Activated CD8-positive, alpha-beta memory T cell treated with anti-CD3 and anti-CD28 coated beads for 48 hours (primary cell): ENCODE measurements at places on chromosomes 1 and 21.

- DNase-seq = no peak
These were observed 6.6 kb upstream of the TMEM52 start for GRCh38 chr1:1925437-1926345.

- DNase-seq = no peak
These were observed 6.6 kb upstream of the TP53BP2 start for GRCh38 chr1:223852337-223852736.

DNA sequence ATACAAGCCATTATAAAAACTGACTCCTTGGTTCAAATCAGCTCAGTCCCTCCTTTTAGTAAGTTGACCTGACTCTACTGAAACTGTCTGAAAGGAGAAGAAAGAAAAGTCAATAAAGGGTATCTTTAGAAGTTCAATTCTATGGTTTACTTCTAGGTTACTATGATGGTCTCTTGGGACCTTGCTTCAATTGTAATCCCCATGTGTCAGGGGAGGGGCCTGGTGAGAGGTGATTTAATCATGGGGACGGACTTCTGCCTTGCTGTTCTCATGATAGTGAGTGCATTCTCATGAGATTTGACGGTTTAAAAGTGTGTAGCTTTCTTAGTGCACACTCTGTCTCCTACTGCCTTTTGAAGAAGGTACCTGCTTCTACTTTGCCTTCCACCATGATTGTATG lies 31.7 kb upstream of the FNBP1L start:
- DNase-seq = no peak

DNA sequence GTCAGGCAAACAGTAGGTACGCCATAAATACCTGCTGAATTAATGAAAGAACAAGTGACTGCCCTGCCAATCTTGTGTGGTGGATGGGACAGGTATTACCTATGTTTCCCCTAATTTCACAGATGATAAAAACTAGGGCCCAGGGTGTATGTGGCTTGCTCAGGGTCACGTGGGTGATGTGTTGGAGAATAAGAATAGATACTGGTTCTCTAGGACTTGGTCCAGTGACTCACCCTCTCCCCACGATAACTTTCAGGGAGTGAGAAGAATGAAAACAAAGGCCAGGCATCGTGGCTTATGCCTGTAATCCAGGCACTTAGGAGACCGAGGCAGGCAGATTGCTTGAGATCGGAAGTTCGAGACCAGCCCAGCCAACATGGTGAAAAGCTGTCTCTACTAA lies 26.7 kb downstream of the SLC26A9 start:
- no peak for DNase-seq

GRCh38 chr1:232019026-232019340 lies 392.4 kb downstream of the DISC1 start:
- no peak for DNase-seq

- no peak for DNase-seq
These were observed 68.0 kb downstream of the ADAMTS1 start for GRCh38 chr21:26777166-26777565.

GRCh38 chr1:8989821-8990220 lies 36.4 kb downstream of the SLC2A7 start:
- no peak for DNase-seq

GRCh38 chr21:44737706-44738354 lies 26.5 kb upstream of the TSPEAR start:
- DNase-seq = no peak

DNA sequence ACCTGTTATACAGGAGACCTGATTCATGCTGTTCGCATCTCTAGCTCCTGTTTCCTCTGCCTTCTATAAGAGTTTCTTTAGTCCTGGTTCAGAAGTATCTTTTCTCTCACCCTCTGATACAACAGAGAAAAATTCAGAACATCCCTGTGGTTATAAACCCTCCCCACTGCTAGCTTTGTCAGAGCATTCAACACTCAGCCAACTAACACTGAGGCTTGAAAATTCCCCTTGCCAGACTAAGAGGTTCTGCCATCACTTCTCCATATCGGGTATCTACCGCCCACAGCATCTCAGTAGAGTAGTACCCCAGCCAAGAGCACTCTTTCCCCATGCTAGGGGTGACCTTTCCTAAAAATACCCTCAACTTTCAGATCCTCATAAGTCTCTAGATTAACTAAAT lies 19.6 kb upstream of the PIK3R3 start:
- DNase-seq = no peak

DNA sequence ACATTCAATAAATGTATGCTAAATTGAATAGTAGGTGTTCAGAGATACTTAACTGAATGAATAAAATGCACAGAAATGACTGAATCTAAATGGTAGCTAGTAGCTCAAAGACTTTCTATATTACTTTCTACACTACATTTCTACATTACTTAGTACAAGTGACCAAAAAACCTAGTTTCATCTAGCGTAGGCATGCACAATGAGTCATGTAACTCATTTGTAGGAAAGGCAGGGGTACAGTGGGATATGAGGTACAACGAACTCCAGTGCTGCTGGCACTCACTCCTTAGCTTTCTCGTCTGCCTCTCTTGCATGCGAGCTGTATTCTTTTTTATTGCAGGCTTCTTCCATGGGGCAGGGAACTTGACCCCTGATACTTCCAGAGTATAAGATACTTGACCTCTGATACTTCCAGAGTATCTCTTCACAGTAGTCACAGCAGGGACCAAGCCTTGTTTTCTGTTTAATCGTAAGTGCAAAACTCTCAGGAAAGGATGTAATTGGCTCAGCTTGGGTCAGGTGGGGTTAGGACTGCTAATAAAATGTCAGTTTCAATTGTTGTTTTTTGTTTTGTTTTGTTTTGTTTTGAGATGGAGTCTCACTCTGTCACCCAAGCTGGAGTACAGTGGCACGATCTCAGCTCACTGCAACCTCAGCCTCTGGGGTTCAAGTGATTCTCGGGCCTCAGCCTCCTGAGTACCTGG lies 4.9 kb upstream of the ATP2B4 start:
- no peak for DNase-seq

DNA sequence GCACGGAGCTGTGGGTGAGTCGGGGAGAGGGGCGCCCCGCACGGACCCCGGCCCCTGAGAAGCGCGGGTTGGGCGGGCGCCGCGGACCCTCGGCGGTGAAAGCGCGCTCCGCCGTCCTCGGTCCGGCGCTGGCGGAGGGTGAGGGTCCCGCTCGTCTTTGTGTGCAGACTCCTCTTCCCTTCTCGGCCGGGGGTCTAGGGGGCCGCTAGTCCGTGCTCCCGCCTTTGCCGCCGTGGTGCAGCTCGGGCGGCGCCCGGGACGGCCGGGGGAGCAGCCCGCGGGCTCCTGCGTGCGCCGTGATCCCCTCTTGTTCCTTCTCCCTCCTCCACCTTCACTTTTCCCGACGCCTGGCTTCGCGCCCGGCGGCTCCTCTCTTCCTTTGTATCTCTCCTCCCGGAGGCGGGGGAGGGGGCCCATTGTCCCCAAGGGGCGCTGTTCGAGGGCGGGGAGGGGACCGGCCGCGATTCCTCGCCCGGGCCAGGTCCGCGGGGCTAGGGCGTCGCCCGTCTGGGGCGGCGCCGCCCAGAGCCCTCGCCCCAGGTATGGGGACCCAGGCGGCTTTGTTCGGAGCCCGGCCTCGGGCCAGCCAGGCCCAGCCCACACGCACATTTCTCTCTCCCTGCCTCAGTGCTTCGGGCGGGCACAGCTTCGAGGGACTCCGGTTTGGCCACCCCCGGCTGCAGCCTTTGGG lies 519 bp downstream of the FNBP1L start:
- DNase-seq = no peak

GRCh38 chr1:180964056-180964455 lies 51.4 kb downstream of the KIAA1614 start:
- DNase-seq = no peak

- DNase-seq = no peak
These were observed 1.1 kb downstream of the CALML6 start for GRCh38 chr1:1915911-1916840.

DNA sequence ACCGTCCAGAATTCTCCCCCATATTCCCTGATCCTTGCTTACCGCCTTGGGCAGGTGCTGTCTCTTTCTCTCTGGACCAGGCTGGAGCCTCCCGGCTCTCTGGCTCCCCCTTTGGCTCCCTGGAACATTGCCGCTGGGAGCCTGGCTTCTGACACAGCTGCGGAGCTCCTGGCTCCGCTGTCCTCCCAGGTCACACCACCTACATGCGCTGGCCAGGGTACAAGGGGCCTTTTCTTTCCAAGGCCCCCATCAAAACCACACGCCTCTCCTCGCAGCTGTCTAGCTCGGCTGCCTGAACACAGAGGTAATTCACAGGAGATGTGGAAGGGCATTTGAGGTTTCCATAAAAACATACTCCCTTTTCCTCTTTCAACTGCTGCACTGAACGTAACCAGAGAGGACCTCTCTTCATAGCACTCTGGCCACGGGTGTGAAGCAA lies 7.5 kb upstream of the ZNF648 start:
- DNase-seq = no peak

GRCh38 chr1:115218699-115219098 lies 119.3 kb downstream of the NGF start:
- DNase-seq = no peak

DNA sequence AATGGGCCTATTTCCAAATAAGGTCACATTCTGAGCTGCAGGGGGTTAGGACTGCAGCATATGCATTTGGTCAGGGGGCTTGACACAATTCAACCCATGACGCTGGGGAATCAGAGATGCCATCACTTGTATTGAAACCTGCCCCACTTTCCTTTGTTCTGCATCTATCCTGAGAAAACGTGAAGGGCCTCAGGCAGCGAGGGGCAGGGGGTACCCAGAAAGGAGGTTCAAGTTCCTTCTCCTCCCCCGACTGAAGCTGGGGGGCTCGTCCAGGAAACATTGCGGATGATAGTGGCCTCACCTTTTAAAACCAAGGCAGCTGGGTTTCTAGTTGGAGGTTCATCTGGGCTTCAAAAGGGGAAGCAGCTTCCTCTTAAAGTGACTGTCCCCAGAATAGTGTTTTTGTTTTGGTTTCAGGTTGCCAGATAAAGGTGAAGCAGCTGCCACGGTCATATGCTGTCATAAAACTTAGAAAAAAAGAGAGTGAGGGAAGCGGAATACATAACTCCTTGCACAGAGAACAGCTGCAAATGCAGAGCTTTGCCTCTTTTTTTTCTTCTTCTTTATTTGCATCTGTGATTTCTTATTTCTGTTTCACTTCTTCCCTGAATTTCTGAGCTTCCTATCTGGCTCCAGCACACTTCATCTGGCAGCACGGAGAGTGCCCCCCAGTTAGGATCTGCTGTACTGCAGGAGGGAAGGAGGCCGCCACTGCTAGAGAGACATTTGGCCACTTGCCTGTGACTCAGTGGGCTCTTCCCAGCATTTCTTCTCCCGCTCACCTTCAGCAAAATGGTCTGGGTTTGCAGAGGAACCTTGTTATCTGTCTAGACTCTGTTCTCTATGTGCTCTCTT lies 142.0 kb downstream of the AJAP1 start:
- no peak for DNase-seq

DNA sequence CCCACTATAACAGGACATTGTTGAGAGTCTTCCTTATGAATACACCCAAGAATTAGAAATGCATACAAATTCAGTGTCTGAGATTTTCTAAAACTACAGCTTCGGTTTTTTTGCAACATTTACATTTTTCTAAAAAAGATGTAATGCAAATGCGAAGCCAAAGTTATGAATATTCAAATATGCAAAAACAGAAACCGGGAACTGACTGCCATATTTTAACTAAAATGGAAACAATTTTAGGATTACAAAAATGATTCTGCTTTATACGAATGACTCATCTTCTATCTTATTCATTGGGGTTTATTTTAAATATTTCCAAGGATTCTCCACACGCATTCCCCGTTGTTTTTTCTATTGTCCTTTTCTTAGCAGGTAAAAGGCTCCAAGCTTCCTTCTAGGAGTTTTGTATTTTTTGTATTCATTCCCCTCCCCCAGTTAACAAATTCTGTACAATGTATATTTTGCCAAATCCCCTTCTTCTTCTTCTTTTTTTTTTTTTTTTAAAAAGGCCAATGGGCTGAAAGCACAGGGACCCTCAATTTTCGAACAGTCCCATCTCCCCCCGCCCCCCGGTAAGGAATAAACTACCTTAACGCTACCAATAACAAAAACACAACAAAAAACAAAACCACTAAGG lies 1.0 kb downstream of the ARPC5 start:
- DNase-seq = no peak

DNA sequence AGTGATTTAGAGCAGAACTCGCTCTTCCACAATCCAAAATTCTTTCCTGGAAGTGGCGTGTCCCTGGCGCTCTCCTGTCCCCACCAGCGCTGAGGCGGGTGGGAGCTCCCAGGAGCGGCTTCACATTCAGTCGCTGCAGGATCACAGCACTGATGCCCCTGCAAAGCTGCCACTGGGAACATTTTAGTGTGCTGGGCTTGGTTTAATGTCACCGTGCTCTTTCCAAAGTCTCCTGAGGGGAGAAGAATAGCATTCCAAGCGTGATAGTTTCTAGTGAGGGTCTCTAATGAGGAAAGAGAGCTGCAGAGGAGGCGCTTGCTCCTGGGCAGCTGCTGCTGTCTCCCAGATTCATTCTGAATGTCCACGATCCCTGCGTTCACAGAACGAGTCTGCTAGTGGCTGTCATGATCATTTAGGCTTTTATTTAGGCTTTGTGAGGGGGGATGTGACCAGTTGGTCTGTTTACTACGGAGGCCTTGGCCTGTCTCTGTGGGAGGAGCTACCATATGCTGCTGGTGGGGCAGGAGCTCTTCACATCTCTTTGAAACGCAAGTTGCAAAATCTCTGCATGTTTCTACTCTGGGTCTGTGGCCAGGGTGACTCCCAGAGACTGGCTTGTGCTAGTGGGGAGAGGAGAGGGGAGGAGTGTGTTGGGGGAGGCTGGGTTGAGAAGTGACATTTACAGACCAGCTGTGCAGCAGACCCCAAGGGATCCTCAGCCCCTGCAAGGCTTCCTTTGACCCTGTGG lies 23.4 kb downstream of the OLFML3 start:
- DNase-seq = no peak

DNA sequence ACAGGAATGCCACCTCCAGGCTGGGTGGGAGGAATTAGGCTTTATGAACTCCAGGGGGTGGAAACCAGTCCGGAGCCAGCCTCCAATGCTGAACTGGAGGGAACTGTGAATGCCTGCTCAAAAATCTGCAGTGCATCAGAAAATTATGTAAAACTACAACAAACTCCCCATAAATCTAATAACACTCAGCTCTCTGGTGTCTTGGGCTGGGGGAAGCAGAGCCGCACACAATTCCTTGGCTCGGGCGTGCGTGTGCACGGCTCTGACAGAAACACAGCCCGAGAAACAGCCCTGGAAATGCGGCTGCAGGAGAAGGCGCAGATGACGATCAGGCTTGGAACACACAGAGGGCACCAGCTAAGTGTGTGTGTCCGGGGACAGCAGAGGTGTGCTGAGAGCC lies 127.6 kb upstream of the VAMP3 start:
- DNase-seq = no peak

DNA sequence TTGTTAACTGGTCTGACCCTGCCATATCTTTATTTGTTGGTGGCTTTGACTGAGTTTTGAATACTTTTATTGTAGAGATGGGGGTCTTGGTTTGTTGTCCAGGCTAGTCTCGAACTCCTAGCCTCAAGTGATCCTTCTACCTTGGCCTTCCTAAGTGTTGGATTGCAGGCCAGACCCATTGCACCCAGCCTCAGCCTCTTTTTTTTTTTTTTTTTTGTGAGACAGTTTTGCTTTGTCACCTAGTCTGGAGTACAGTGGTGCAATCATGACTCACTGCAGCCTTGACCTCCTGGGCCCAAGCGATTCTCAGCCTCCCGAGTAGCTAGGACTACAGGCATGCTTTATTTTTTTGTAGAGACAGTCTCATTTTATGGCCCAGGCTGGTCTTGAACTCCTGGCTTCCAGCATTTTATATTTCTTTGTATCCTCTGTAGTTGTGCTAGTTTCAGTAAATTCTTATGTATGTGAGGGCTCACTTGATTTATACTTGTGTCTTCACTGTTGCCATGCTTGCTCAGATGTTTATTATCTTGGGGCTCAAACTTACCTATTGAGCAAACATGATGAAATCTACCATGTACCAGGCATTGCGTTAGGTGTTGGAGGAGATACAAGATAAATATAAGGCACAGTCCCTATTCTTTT lies 24.1 kb downstream of the THRAP3 start:
- DNase-seq = no peak
